ENCODE measurements at places on chromosomes 7 and 10. TPM values are rescaled to one million over a fixed set of nuclear protein-coding genes. Genes with fewer than 3 reads are reported as not detected.

Gene ODAD2
- 0.59 TPM for total RNA-seq

Gene MLXIPL
- total RNA-seq = 2.4 TPM

Gene ZNF488
- 0.45 TPM for total RNA-seq

Gene SEPHS1
- total RNA-seq = 54.5 TPM

All from bronchus fibroblast of lung (primary cell).